ENCODE measurements at places on chromosomes 2 and 18. TPM values are rescaled to one million over a fixed set of nuclear protein-coding genes. Genes with fewer than 3 reads are reported as not detected.
A peak's percentile ranks its signal among the peaks of the same experiment; 100 is the strongest.

Gene ITM2C
- 38.9 TPM for total RNA-seq

Gene EMILIN2
- total RNA-seq, result 30.2 TPM

Gene KRTCAP3
- total RNA-seq, result not detected

GRCh38 chr2:85259101-85259590 is 68.6 kb downstream of the TGOLN2 start:
- H3K4me3 ChIP-seq, result no peak overlapping the region
- no peaks in the 10 kb centered on the region for H3K36me3 ChIP-seq
- H3K27me3 ChIP-seq, result no peaks in the 10 kb centered on the region
- peak; percentile 56 for DNase-seq

GRCh38 chr18:77136076-77136718 is 3.6 kb upstream of the MBP start:
- no peak overlapping the region for H3K4me3 ChIP-seq
- H3K27ac ChIP-seq, result no peak overlapping the region
- H3K36me3 ChIP-seq, result no peaks in the 10 kb centered on the region

- no peak overlapping the region for H3K27ac ChIP-seq
- peak; percentile 24 for DNase-seq
- no peaks in the 10 kb centered on the region for H3K36me3 ChIP-seq
- no peaks in the 10 kb centered on the region for H3K27me3 ChIP-seq
Observed at GRCh38 chr2:122627388-122627787, 871.9 kb downstream of the TSN start.

DNA sequence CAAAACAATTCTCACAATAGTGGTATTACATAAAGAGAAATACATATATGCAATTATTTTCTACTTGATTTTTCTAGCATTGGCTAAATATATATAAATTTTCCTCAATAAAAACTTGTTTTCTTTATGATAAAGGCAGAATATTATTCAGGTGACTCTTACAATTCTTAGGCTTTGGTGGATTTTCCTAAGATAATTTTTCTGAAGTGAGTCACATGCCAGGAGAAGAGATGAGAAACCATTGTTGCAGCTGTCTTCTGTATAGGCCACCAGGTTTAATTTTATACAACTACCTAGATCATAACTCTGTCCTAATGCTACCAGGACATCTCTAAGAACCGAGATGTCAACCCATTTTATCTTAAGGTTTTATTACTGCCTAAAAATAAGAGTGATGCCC is 552.4 kb upstream of the CDH2 start:
- no peaks in the 10 kb centered on the region for H3K36me3 ChIP-seq
- H3K4me3 ChIP-seq, result 0 out of 2 replicates have a peak overlapping the region, but pooled peaks have one; percentile 3
- peak overlapping the region; percentile 30 for H3K27ac ChIP-seq
- H3K27me3 ChIP-seq, result no peaks in the 10 kb centered on the region
